ENCODE measurements at places on chromosomes 1 and 21.

DNA sequence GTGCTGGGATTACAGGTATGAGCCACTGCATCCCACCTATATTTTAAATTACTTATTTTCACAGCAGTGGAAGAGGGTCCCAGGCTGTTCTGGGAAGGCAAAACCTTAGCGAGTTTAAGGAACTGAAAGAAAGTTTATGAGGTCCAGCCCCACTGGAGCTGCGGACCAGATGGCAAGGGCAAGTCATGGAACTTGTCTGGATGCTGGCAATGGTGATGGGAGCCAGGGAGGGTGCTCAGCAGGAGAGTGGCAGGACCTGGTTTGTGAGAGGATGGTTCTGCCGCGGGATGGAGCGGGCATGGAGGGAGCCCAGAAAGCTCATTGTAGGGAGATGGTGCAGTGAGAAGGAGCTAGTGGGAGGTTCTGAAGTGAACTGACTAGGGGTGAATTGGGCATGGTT, 50.6 kb upstream of the SLC45A1 start:
- DNase-seq: no peak

GRCh38 chr21:16624479-16625118, 888.2 kb upstream of the CXADR start:
- DNase-seq: peak; percentile 7

GRCh38 chr1:39230261-39231190, 26.0 kb downstream of the MACF1 start:
- DNase-seq: no peak

- no peak for DNase-seq
These were observed 9.6 kb upstream of the PIGK start for GRCh38 chr1:77228836-77229235.

Measured in WERI-Rb-1 (cell line).